ENCODE measurements at places on chromosomes 11 and 22. TPM values are rescaled to one million over a fixed set of nuclear protein-coding genes. Genes with fewer than 3 reads are reported as not detected.

DNA sequence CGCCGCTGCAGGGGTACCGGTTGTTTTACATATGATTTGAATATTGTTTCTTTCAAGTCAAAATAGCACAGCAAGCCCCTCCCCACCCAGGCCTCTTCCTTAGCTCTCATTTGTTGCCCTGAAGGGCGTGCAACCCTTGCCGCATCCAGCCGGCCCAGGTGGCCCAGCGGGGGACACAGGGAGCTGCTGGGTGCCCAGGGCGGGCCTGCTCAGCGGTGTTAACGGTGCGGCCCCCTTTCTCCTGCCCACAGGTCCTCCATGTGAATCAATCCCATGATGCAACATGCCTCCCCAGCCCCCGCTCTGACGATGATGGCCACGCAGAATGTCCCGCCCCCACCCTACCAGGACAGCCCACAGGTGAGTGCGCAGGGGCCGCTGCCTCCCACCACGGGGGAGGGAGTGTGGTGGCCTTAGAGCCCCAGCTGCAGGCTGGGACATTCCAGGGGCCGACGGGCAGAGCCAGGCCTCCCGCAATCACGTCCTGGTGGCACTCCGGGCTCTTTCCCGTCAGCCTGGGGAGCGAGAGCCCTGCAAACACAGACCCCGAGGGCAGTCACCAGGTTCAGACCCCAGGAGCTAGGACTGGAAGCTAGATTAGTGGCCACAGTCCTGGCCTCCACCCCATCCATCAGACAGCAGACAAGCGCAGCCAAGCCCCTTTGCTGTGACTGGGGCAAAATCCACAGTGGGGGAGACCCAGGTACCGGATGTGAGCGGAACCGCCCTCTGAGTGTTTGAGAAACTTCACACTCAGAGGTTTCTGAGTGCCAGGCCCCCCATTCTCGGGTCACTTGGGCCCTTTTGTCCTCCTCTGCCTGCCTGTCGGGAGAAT is 144.8 kb downstream of the FEZ1 start:
- DNase-seq: no peak

- no peak for DNase-seq
Observed at GRCh38 chr22:40979198-40979597, 28.0 kb downstream of the RBX1 start.

The NCF4 gene
- 53.1 TPM for total RNA-seq

The MUC6 gene
- total RNA-seq: not detected

DNA sequence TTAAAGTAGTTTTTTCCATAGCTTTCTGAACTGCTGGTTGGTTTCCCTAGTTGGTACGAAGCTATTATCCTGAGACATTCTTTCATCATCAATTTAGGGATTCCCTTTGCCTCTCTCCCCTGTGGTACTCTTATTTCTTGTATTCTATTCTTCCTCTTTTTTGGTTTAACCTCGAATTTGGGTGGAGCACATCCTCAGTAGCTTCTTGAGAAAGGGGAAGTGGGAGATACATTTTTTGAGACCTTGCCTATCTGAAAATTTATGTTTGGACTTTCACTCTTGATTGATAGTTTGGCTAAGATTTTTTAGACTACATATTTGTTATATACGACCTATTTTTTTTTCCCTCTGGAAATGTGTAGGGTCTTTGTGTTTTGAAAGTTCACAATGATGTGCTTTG is 121.7 kb upstream of the ZBED5 start:
- DNase-seq: no peak

- no peak for DNase-seq
Observed at GRCh38 chr11:108959105-108959761, 294.4 kb downstream of the DDX10 start.

The PRSS23 gene
- total RNA-seq: not detected

The TMEM151A gene
- not detected for total RNA-seq

GRCh38 chr22:48821727-48822126 is 1005.9 kb downstream of the BRD1 start:
- no peak for DNase-seq

DNA sequence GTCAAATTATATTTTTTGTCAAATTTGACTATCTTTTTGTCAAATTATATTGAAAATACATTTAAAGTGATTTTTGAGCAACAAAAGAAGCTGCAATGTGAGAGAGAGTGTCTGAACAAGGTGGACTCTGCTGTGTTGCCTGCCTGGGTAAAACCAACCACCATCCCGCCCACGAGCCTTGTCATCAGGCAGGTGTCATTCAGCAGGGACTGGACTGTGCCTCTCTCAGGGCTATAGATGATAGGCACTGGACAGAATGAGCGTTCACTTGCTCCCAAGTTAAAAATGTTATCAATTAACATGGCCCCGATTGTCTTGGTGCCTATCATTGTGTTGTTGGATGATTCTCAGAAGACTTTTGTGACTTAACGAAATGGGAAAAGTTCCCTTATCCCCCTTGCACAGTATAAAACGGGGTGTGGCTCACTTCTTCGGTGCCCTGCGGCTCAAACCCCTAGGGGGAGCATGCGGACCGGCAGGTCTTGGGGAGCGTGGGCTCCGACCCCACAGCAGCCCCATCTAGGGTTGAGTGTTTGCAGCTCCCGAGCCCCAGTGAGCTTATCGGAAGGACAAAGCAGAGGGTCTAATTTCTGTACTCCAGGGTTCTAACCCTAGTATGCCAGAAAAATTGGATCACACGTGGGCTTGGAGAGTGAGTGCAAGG is 1.7 kb downstream of the APOL5 start:
- no peak for DNase-seq

DNA sequence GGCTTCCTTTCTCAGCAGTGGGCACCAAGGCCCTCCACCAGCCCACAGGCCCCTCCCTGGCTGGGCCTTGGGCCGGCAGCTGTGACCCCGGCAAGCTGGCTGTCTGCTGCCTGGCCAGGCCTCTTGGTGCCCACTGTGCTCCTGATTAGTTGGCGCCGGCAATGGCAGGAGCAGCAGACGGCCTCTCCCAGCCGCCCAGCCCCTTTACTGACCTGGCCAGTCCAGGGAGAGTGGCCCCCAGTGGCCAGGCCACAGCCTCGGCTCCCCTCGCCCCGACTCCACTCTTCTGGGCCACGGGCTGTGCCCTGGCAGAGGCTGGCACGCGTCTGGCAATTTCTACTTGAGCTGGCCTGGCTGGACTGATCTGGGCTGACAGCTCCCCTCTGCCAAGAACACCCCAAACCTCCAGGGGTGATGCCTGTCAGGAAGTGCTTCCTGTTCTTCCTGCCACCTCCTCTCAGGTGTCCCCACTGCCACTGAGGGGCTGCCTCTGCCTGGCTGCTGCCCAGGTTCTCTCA is 58.1 kb downstream of the CACNA1I start:
- no peak for DNase-seq

GRCh38 chr11:125052047-125052446 is 11.1 kb upstream of the SLC37A2 start:
- no peak for DNase-seq

DNA sequence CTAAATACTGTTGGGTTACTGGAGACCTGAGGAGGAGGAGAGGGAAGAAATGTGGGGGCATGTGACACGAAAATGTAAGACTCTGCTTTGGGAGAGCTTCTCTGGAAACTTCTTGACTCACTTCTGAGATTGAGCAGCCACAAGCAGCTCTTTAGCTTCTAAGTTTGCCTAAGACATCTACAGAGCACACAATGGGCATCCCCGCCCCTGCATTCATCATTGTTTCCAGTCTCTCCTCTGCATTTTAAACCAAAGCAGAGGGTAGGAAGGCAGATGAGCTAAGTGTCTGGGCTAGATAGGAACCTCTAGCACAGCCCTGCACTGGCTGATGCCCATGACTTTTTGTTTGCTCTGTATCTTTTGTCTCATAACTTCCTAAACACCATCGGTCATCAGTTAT is 2.1 kb upstream of the OR52D1 start:
- DNase-seq: no peak

The ESAM gene
- 3.0 TPM for total RNA-seq

- DNase-seq: no peak
Observed at GRCh38 chr11:92449222-92449621, 224.6 kb downstream of the FAT3 start.

DNA sequence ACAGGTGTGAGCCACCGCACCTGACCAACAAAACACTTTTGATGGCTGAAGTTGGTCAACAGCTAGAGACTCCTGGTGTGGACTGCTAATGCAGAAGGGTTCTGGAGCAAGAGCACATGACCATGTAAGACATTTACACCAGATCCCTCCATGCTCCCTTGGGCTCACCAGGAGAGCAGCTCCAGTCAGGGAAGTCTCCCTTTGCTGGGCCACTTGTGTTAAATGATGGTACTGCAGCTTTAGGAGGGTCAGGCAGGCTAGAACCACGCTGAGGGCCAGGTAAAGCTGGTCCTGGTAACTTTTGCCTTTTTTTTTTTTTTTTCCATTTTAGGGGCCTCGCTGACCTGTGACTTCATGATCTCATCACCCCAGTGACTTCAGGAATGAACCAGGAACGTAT is 146.4 kb downstream of the FBXO7 start:
- no peak for DNase-seq

- no peak for DNase-seq
Observed at GRCh38 chr11:95412074-95412473, 181.1 kb upstream of the SESN3 start.

GRCh38 chr22:47448231-47449223 is 686.1 kb downstream of the TBC1D22A start:
- DNase-seq: no peak

DNA sequence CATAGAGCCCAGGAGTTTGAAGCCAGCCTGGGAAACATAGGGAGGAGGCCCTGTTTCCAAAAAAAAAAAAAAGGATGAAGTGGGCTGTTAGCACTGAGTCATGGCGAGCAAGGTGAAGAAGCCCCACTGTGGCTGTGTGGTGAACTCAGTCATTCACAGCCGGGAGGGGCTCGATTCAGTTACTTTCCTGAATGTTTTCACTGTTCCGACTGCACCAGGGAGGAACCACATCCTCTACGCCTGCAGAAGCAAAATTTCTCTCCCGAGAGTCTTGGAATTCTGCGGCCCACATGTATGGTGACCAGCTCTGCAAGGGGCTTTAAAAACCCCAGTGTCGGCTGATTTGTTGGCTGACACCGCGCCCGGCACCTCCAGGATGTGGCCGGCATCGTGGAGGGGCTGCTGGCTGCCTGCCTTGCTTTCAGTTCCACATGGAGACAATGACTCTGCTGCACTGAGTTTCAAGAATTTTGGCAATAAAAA is 27.8 kb upstream of the GRAMD4 start:
- DNase-seq: peak; percentile 79

The AP5B1 gene
- total RNA-seq: 16.8 TPM

The FOLR3 gene
- total RNA-seq: not detected

DNA sequence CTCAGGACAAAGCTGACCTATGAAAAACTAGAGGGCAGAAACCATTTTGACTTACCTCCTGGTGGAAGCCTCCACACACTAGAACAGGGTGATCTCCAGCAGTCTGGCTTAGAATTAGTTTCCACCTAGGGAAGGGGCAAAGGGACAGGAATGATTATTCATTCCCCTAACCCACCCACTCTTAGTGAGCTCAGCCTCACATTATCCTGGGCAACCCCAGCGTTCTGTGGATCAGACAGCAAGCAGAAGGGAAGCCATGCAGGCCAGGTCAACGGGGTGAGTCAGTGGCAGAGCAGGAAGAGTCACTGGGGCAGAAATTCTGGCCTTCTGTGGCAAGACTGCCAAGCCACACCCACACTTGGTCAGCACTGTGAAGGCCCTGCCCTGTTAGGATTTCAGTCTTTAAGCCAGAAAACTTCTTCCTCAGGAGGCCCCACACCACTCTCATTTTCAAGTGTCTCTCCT is 10.5 kb downstream of the NUMA1 start:
- no peak for DNase-seq

GRCh38 chr11:93432247-93432646 is 101.7 kb downstream of the DEUP1 start:
- DNase-seq: no peak

DNA sequence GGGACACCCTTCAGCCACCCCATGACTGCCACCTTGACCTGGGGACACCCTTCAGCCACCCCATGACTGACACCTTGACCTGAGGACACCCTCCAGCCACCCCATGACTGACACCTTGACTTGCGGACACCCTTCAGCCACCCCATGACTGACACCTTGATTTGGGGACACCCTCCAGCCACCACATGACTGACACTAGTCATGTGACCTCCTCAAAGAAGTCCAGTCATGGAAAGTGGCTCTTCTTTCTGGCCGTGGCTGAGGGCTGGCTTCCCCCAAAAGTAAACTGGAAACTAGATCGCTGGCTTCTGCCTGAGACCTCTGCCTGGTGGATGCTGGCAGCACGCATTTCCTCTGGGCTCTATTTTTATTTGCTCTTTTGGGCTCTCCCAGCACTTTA is 28.4 kb downstream of the ARFGAP2 start:
- DNase-seq: no peak

DNA sequence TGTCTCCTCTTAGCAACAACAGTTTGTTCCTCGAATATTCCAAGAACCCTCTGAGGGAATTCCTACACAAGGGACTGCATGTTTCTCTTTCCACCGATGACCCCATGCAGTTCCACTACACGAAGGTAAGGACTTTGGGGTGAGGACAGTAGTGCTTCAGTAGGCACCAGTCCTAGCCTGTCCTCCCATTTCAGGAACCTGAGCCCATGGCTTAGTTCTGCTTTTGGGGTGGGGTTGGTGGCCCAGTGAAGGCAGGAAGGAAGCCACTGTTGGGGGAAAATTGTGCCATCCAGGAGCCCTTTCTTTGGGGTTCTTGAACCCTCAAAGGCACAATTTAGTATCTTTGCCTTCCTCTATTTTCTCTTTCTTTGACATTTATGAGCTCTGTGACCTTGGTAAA is 38.2 kb downstream of the RNF141 start:
- no peak for DNase-seq

DNA sequence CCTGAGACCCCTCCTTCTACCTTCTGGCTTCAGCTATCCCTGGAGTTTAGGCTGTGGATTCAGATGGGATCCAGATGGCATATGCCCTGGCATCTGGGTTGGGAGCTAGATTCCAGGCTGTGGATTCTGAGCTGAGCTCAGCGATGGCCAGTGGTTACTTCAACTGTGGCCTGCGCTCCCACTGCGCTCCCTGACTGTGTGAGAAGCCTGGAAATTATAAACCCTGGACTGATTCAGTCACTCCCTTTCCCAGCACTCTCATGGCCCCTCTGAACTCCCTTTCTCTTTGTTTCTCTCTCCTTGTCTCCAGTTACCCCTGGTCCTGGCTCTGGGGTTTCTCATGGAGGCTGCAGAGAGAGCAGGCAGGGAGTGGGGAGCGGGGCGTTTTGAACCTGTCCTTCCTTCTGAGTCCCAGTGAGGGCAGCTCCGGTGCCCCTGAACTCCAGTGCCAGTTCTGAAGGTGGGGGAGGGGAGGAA is 4.8 kb downstream of the ARHGEF17 start:
- no peak for DNase-seq

DNA sequence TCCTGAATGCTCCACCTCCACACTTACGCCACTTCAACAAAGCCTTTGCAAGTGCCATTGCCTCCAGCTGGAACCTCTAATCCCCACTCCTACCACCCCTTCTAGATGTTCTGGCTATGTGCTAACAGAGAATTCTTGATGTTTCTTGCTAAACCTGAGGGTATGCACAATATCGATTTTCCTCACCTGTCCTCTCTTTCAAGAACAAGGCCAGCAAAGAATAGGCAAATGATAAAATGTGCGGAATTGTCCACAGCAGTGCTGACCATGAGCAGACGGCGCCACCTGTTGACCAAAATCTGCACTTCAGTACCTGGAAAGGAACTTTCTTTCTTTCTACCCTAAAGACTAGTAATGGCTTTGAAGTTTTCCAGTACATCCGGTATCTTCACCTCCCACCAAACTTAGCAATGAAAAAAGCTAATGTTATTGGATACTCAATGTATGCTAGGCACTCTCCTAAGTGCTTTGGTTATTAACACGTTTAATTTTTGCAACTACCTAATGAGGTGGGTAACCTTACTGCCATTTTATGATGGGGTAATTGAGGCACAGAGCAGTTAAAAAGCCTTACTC is 3.4 kb downstream of the TIMM10 start:
- DNase-seq: peak; percentile 75

The OR10G4 gene
- not detected for total RNA-seq

The PLEKHA7 gene
- 1.8 TPM for total RNA-seq

All from CD4-positive, CD25-positive, alpha-beta regulatory T cell (primary cell).